ENCODE measurements at places on chromosomes 2 and 18.

DNA sequence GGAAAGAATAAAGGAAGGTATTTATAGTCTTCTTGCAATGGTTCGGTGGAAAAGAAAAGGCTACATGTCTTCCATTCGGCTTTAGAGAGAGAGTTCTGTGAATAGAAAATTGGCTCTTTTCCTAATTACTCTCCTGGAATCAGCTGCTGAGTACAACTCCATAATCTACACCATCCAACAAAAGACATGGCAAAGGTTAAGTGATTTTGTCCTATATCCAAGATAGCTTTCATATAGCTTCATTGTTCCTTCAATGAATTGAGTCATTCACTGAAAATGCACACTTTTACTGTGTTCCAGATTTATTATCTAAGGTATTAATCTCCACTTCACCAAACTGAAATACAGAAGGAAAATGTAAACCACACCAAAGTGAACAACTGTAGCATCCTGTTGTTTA, 514.5 kb downstream of the LRRTM4 start:
- DNase-seq, result no peak

DNA sequence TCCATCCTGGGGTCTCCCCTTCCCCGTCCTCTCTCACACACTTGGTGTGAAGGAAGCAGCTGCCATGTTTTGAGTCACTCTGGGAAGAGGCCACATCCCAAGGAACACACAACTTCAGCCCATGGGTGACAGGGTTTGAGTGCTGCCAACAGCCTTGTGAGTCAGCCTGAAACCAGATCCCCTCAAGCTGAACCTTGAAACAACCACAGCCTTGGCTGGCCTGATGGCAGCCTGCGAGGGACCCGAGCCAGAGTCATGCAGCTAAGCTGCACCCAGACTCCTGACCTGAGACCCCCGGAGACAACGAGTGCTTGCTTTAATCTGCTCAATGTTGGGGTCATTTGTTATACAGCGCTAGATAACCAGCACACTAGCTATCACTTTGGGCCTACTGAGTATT, 19.3 kb upstream of the MC2R start:
- no peak for DNase-seq

- DNase-seq, result no peak
These were observed 148.3 kb downstream of the PLEKHA3 start for GRCh38 chr2:178628605-178629004.

DNA sequence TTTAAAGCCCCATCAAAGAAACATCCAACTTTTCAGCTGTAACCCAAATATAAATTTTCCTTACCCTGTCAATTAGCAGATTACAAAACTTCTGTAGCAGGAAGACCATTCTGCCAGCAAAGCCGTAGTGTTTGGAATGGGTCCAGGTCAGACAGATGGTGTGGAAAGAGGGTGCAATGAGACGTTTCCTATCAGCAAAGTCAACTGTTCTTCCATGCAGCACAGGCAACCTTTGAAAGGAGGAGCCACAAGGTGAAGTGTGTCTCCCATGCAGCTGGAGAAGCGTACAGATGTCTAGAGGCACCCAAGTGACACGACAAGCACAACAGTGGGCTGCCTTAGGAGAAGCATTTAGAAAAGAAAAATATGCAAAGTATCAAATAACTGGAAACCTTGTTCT, 83.7 kb downstream of the SP3 start:
- no peak for DNase-seq

GRCh38 chr2:230931556-230932231, 6.7 kb upstream of the GPR55 start:
- no peak for DNase-seq

DNA sequence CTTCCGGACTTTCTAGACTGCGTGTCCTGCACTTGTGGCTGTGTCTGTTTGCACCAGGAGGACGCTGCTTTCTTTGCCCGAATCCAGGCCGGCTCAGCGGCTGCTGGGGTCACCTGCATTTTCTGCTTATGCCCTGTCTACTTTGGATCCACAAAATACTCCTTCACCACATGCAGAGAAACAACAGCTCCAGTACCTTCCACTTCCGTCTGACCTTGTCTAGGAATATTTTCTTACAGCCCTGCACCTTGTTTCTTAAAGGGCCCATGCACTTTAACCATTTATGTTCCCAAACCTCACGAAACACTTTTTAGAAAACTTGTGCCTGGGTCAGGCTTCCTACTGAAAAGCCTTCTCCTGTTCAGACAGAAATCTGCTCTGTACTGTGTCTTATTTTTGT, 129.4 kb upstream of the NCK2 start:
- no peak for DNase-seq

- no peak for DNase-seq
These were observed 593.2 kb upstream of the ZNF804A start for GRCh38 chr2:184004948-184005672.
